Activated CD4-positive, alpha-beta T cell treated with anti-CD3 and anti-CD28 coated beads for 24 hours (primary cell): ENCODE measurements at places on chromosomes 11 and 22.

DNA sequence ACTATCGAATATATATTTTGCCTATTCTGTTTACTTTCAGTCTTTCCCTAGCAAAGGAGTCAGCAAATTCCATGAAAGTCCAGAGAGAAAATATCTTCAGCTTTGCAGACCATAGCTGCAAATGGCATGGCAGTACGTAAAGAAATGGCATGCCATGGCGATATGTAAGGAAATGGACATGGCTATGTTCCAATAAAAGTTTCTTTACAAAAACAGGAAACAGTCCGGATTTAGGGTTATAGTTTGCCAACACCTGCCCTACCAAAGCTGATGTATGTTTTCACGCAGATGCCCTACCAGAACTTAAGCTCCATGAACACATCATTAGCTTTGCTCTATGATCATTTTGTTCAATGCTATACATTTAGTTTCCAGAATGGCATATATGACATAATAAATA is 19.5 kb downstream of the KIAA0930 start:
- DNase-seq = no peak

DNA sequence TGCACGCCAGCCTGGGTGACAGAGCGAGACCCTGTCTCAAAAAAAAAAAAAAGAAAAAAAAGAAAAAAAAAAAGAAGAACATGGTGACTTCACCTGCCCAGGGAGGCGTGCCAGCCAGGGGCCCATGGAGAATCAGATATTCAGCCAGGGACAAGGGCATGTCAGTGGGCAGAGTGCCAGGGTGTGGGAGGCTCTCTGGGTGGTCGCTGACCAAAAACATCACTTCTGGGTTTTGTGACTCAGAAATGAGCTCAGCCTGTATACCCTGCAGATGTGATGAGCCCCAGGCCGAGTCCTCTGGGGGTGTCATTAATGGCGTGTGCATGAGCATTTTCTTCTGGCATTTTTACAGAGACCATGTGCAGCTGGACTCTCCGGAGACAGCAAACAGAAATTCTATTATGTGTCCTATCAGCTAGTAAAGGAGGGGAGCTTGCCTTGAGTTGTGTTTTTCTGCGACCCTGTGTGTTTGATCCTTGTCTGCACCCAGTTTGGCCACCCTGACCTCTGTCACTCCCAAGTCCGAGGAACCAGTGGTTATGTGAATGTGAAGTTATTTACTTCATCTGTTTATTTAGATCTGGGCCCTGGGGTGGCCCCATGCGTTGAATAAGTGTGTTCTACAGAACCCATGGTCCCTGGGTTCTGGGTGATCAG is 53.6 kb downstream of the BCR start:
- peak; percentile 56 for DNase-seq

- no peak for DNase-seq
Observed at GRCh38 chr11:3095712-3096361, 38.6 kb upstream of the CARS1 start.

DNA sequence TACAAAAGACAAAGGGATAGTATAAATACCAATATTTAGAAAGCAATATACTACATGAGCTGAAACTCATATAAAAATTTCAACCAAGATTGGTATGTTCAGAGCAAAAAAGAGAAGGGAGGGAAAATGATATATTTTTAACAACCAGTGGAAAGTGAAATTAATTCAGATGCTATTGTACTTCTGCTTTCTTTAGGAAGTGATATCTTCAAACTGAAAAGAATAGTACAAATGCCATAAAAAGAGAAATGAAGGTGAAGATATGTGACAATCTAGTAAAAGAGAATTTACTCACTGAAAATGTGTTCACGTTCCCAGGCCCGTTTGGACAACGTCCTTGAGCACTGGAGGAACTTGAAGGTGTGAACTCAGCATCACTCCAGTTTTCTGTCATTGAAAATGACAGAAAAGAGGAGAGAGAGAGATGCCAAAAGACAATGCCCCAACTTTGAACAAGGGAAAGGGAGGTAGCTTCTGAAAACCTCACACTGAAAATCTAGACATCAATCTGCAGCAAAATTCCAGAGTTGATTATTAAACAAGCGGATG is 47.5 kb downstream of the SC5D start:
- DNase-seq = no peak

- peak; percentile 23 for DNase-seq
Observed at GRCh38 chr11:87421422-87421821, 383.7 kb downstream of the TMEM135 start.

GRCh38 chr11:61919705-61920631 is 2.6 kb upstream of the RAB3IL1 start:
- no peak for DNase-seq

DNA sequence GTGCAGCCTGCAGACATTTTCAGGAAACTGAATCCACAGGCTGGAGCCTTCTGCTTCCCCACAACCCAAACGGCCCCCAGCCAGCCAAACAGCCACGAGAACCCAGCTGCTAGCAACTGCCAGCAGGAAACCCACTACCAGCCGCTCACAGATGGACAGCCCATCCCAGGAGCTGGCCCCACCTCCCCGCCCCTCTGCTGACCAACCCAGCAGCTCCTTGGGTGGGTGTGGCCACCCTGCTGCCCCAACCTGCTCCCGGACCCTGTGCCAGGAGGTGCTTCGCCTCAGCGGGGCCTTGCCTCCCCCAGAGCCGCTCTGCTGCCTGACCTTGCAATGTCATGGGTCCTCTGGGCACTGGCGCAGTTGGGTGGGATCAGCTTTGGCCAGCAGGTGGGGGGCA is 8.2 kb upstream of the CCDC188 start:
- no peak for DNase-seq
